ENCODE measurements at places on chromosomes 3 and 15.
A peak's percentile ranks its signal among the peaks of the same experiment; 100 is the strongest.

- no peak for DNase-seq
Measured at GRCh38 chr3:100811779-100812507, 102.6 kb downstream of the TFG start.

- no peak for DNase-seq
Measured at GRCh38 chr3:49410846-49411534, 786 bp downstream of the RHOA start.

DNA sequence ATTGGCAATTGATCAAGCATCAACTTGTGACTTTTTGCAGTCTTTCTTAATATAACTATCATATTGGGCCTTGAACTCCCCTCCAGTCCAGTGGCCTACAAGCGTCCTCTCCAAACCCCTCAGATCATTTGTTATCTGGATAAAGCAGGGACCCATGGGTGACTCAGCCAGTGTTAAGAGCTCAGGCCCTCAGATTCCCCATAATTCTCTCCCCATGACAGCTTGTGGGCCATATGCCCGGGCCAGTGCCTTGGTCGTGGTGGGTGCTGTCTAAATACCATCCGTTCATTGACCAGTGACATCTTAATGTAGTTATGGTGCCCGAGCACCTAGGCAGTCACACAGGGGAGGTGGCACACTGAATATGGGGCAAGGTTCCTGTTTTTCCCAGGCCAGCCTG lies 18.1 kb downstream of the MCF2L2 start:
- no peak for DNase-seq

GRCh38 chr3:15261274-15261673 lies 55.2 kb downstream of the CAPN7 start:
- no peak for DNase-seq

DNA sequence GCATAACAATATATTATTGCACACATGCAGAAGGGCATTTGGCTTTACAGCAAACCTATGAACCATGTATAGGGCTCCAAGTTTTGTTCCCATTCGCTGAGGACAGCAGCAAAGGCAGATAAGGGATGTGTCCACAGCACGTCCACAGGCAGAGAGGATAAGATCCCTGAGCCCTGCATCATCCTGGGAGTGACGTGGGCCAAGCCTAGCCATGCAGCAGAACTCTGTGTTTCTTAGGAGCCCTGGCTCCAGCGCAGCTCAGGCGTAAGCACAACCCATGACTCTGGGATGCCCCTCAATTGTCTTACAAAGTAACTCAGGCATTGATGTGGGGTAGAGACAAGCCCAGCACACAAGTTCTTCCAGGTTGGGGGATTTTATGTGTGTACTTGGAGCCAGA lies 194.3 kb upstream of the CTDSPL start:
- DNase-seq: no peak

DNA sequence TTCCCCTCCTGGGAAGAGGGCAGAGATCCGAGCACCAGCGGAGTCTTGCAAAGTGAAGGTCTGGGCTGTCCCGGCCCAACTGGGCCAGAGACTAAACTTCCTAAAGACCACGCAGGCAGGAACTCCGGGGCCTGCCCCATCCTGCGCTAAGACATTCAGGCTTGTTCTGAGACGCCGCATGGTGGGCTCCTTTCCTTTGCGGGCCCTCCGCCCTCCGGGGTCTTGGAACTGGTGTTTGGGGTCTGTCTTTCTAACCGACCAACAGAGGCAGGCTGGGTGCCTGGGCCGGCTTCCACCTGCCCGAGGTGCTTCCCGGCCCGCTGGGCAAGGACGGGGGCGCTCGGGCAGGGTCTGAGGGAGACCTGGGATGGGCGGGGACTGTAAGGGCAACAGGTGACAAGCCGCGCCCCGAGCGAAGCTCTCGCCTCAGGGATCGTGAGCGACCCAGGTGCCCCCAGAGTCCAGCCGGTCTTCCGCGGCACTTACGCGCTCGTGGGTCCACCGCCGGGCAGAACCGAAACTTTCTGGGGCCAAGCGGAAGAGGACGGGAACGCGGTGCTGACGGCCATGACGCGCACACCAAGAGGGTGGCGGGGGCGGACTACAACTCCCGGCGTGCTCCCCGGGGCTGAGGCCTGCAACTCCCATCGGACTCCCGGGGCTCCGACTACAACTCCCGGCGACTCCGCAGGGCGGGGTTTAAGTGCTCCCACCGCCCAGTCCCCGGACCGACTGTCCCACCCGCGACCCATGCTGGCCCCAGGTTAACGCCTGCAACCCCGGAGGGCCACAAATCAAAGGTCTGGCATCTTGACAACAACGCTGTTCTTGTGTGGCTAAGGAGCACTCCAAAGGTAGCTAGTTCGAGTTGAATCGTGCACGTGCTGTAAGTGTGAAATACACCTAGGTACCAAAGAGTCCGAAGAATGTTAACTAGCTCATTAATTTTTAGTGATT lies at the start of gene FYCO1:
Gene FYCO1 (minus strand): TSS at position 589 of the 957 bp plus-strand sequence. CDS start 10,914 bp downstream, outside the sequence.
- peak; percentile 57 for DNase-seq

GRCh38 chr3:30607032-30607833 lies 832 bp downstream of the TGFBR2 start:
- no peak for DNase-seq

DNA sequence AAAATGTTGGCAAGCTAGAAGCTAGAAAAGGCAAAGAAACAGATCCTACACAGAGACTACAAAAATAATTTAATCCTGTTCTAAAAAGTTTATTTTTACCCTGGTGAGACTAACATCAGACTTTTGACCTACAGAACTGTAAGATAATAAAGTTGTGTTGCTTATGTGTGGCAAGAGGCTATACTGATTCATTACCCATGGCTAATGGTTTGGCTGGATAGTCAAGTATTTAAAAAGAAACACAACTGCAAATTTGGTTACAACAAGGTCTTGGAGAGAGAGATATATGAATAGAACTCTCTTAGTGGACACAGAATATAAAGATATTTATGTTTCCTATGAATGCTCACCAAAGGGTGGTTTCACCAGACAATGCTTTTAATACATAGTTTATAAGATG lies 364.2 kb upstream of the PLSCR5 start:
- no peak for DNase-seq

DNA sequence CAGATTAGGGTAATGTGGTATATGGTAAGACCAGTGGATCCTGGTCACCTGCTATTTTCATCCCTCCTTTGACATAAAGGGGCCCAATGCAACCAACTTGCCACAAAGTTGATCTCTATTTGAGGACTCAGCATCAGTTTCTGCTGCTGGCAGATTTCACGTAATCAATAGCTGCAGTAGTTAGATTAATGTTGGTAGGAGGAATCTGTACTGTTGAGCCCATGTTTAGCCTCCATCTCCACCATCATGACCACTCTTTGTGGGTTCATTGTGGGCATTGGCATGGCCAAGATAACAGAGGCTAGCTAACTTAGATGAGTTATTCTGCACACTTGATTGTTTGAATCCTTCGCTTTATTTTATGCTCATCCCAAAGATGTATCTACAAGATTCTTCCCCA lies 29.9 kb downstream of the CGGBP1 start:
- no peak for DNase-seq
